A549 treated with RU486 at 1 μM for 4 hours (cell line): ENCODE measurements at places on chromosomes 12 and 14. TPM values are rescaled to one million over a fixed set of nuclear protein-coding genes. Genes with fewer than 3 reads are reported as not detected.

The TPPP2 gene
- not detected in 5 replicates for total RNA-seq

The KRT85 gene
- 0.12 TPM in 1 of 5 replicates, not detected in the others for total RNA-seq

The FOXN3 gene
- total RNA-seq, result 3.6 to 6.9 TPM (median 5.9 TPM) in 5 replicates

The TESPA1 gene
- total RNA-seq, result not detected in 5 replicates

The CDC42BPB gene
- 55.1 to 72.2 TPM (median 68.1 TPM) in 5 replicates for total RNA-seq

The MMP19 gene
- 0.13 to 4.5 TPM (median 0.17 TPM) in 5 replicates for total RNA-seq

The TAS2R9 gene
- not detected in 5 replicates for total RNA-seq

The HHIPL1 gene
- total RNA-seq, result 0.05 to 0.34 TPM (median 0.29 TPM) in 5 replicates

The JAG2 gene
- total RNA-seq, result 13.6 to 24.8 TPM (median 23.0 TPM) in 5 replicates

The CLEC2A gene
- total RNA-seq, result not detected in 5 replicates

The BDKRB2 gene
- total RNA-seq, result 2.1 to 3.6 TPM (median 3.2 TPM) in 5 replicates

The SRRM4 gene
- total RNA-seq, result not detected in 5 replicates

The CAPZA3 gene
- not detected in 5 replicates for total RNA-seq

The PIWIL1 gene
- total RNA-seq, result not detected in 5 replicates

The FAM181A gene
- not detected in 5 replicates for total RNA-seq

The CLEC4D gene
- not detected in 5 replicates for total RNA-seq

The EIF2S3B gene
- 0.28 to 0.60 TPM (median 0.46 TPM) in 5 replicates for total RNA-seq

The TAS2R20 gene
- 0.07 to 0.09 TPM in 2 of 5 replicates, not detected in the others for total RNA-seq

The ITGA7 gene
- 0.92 to 1.7 TPM (median 1.6 TPM) in 5 replicates for total RNA-seq
